HepG2 (cell line): ENCODE measurements at places on chromosomes 4 and X. TPM values are rescaled to one million over a fixed set of nuclear protein-coding genes. Genes with fewer than 3 reads are reported as not detected.

DNA sequence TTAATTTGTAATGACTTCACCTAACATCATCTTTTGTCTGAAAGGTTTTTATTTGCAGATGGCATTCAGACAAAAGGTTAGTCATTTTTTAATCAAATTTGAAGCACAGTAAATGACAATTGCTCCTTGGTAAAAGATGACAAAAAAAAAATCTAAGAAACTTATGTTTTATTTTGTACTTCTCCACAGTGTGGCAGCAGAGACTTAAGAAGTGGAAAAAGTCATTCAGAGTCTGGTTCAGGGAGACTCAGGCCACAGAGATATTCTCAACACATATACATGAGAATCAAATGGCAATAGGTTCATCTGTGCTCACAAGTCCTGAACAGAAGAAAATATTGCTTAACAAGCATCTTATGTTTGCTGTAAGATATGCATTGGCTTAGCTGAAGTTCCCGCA lies 436.2 kb downstream of the KCNIP4 start:
- no peaks in the 10 kb centered on the region for H3K4me1 ChIP-seq
- no peaks in the 10 kb centered on the region for H3K36me3 ChIP-seq
- no peak for DNase-seq
- no peak overlapping the region for H3K4me3 ChIP-seq
- H3K27me3 ChIP-seq = no peaks in the 10 kb centered on the region

- no peak for DNase-seq
- no peak overlapping the region for H3K4me3 ChIP-seq
- H3K36me3 ChIP-seq = no peaks in the 10 kb centered on the region
Measured at GRCh38 chr4:37169956-37170355, 74.6 kb upstream of the NWD2 start.

Gene STATH
- total RNA-seq = not detected in 2 replicates

DNA sequence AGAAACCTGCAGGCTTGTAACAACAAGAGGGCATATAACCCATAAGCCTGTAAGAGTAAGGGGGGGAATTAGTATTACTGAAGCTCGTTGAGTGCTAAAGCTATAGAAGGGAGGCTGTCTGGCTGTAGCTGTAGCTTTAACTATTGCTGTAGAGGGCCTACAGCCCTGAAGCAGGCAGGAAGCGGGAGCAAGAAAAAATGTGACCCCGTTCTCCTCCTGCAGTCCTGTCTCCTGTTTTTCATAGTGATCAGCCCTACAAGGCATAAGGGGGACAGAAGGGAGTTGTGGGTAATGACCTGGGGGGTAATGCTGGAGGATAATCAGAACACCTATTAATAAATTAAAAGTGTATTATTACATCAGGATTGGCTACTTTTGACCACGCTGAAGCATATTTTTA lies 206.9 kb upstream of the MAB21L2 start:
- H3K27ac ChIP-seq = no peak overlapping the region
- no peaks in the 10 kb centered on the region for H3K36me3 ChIP-seq
- H3K4me3 ChIP-seq = no peak overlapping the region
- H3K27me3 ChIP-seq = no peaks in the 10 kb centered on the region
- no peaks in the 10 kb centered on the region for H3K4me1 ChIP-seq

DNA sequence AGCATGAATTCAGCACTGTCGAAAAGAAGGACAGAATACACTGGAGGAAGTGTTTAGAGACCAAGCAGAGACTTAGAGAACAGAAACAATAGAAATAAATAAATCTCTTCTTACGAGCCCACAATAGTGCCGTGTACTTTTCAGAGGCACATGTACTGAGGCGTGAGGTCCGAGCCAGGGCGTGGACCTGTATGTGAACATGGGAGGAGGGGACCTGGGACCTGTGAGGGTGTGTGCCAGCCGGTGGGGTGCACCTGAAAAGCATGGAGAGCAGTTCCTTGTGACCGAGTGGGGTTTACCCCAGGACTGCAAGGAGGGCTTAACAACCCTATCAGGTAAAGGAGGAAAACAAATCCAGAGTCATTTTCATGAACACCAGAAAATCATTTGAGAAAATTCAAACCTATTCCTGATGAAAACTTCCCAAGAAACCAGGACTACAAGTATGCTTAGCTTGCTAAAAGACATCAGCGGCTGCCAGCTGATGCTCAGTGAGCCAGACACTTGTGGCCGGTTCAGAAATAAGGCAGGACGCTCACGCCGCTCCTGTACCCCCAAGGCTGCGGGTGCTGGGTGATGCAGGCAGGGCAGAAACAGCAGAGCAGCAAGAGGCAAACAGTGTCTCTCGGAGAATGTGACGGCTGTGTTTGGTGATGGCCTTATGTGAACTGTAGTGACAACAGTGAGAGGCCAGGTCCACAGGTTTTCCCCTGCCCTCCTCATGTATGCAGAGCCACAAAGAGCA lies 37.1 kb downstream of the NELFA start:
- no peak for DNase-seq
- H3K27me3 ChIP-seq = no peaks in the 10 kb centered on the region
- peaks cover 40% of the 10 kb centered on the region for H3K36me3 ChIP-seq
- H3K4me3 ChIP-seq = no peak overlapping the region
- H3K27ac ChIP-seq = no peak overlapping the region
- H3K4me1 ChIP-seq = no peaks in the 10 kb centered on the region

DNA sequence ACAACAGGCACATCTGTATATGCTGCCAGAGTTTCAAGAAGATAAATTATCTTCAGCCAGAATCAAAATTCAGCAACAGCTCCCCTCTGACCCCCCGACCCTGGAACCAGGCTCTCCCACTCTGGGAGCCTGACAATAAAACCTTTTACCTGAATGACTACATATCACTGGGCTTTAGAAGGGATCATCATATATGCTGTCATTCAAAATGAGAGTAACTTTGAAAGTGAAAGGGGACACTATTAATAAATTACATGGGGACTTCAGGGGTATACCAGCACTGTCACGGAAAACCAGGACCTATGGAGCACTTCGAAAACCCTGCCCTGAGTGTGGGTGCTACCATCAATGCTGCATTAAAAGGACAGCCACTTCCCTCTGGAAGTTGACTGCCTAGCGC lies 26.2 kb downstream of the TSPAN5 start:
- no peak overlapping the region for H3K27ac ChIP-seq
- H3K27me3 ChIP-seq = peaks cover 5% of the 10 kb centered on the region; the same call in 1 of the 3 replicates
- H3K36me3 ChIP-seq = no peaks in the 10 kb centered on the region
- H3K4me1 ChIP-seq = no peaks in the 10 kb centered on the region
- no peak overlapping the region for H3K4me3 ChIP-seq

Gene DCAF12L2
- total RNA-seq = not detected in 2 replicates

Gene NHSL2
- total RNA-seq = not detected in 2 replicates

GRCh38 chr4:91319556-91320268 lies 984.1 kb upstream of the GRID2 start:
- H3K36me3 ChIP-seq = no peaks in the 10 kb centered on the region
- H3K27me3 ChIP-seq = no peaks in the 10 kb centered on the region
- no peaks in the 10 kb centered on the region for H3K4me1 ChIP-seq
- no peak overlapping the region for H3K27ac ChIP-seq
- DNase-seq = no peak
- no peak overlapping the region for H3K4me3 ChIP-seq

GRCh38 chrX:129522184-129523078 lies 859 bp downstream of the SMARCA1 start:
- no peaks in the 10 kb centered on the region for H3K27me3 ChIP-seq
- H3K4me1 ChIP-seq = peaks cover 44% of the 10 kb centered on the region
- H3K4me3 ChIP-seq = peak overlapping the region; percentile 94

Gene SLC4A4
- not detected in 2 replicates for total RNA-seq

DNA sequence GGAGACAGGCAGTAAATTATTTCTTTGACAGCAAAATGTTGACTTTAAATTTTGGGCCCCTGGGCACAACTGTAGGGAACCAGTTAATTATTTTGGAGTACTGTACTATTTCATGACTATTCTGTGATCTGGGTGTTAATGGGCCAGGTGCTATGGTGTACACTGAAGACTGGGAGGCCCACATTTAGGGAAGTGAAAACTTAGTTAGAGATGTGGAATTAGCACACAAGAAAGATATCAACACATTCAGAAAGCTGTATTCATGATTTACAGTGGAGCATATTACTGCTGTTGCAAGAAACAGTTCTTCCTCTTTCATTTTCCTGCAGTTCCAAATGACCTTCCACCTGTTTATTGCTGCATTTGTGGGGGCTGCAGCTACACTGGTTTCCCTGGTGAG lies 12.4 kb downstream of the PLP1 start:
- H3K27ac ChIP-seq = no peak overlapping the region
- H3K27me3 ChIP-seq = 0 out of 2 replicates have a peak, but pooled peaks cover 1% of the 10 kb centered on the region
- no peaks in the 10 kb centered on the region for H3K4me1 ChIP-seq
- no peaks in the 10 kb centered on the region for H3K36me3 ChIP-seq
- no peak for DNase-seq

DNA sequence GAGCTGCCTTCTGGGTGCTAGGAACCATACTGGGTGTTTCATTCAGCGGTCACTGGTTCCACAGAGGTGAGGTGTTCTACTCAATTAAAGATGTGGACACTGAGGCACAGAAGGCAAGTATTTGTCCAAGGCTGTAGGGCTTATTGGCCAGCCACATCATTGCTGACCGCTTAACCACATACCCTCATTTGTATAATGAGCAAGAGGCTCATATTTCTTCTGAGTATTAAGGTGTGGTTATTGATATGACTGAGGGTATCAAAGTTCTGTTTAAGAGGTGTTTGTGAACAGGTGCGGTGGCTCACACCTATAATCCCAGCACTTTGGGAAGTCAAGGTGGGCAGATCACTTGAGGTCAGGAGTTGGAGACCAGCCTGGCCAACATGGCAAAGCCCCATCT lies 14.3 kb downstream of the RNF4 start:
- H3K4me3 ChIP-seq = no peak overlapping the region
- H3K36me3 ChIP-seq = no peaks in the 10 kb centered on the region; the same call in none of the 2 replicates
- H3K4me1 ChIP-seq = peaks cover 52% of the 10 kb centered on the region

Gene INPP4B
- not detected in 2 replicates for total RNA-seq

- no peaks in the 10 kb centered on the region for H3K4me1 ChIP-seq
- no peaks in the 10 kb centered on the region for H3K27me3 ChIP-seq
- no peak for DNase-seq
Measured at GRCh38 chr4:121114756-121115155, 42.4 kb upstream of the NDNF start.
